Natural killer cell (primary cell): ENCODE measurements at places on chromosomes 12 and 14. TPM values are rescaled to one million over a fixed set of nuclear protein-coding genes. Genes with fewer than 3 reads are reported as not detected.

DNA sequence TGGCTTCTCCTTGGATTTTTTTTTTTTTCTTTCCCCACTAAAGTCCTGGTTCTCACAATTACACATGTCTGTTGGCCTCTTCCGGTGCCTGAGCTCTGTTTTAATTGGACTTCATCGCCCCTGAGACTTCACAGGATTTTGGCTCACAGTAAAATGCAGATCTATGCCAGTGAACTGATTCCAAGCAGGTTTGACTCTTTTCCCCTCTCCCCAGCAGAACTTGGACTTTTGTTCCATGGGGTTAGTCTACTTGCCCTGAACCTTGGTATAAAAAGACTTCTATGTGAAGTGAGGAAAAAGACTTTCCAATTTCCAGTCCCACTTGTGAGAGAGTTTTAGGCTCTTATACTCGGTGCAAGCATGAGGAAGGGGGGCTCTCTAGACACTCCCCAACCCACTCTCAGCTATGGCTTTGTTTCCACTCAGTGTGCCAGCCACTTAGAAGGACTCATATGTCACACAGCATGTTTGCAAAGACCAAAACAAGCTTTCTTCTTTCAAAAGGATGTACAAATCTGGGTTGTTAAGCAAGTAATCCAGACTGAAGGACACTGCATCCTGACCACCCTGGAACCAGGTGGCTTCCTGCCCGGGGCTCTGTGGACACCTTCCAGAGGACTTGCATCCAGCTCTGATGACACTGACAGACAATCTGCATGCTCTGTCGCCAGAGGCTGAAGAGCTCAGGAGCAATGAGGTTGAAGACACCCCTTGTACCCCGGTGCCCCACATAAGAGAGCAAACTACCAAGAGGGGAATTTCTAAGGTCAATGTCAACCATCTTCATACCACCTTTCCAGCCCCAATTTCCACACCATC lies 221.9 kb upstream of the EGLN3 start:
- H3K36me3 ChIP-seq: no peaks in the 10 kb centered on the region
- no peaks in the 10 kb centered on the region for H3K4me1 ChIP-seq
- DNase-seq: no peak
- no peak overlapping the region for H3K4me3 ChIP-seq

Gene B3GNT4
- 0.34 TPM for total RNA-seq

DNA sequence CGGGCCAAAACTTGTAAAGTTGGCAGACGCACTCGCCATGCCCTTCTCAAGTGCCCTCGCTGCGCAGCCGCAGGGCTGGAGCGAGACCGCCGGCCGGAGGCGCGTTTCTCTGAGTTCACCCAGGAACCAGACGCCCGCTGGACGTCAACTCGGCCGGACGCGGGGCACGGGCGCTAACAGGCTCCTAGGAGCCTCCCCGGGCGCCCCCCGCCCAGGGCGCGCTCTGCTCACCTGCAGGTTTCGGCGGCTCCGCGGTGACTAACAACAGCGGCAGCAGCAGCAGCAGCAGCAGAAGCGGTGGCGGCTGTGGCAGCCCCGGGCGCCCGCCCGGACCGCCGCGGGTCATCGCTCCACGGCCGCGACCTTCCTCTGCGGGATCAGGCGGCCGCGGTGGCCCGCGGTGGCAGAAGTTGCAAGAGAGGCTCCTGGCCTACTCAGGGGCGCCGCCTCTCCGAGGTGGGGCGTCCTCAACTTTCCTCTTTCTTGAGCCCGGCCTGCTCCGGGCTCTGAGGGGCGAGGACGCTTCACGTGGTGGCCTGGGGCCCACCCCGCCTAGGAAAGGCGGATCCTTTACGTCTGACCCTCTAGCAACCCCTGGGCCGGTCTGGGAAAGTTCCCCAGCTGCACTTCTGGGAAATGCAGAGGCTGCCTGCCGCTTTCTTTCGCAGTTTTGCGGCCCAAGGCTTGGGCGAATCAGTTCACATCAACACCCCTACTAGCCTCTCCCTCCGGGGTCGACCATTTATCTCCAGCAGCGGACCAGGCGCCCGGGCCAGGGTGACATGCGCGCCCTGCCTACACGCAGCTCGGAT lies at the start of gene PLBD1:
PLBD1 (minus strand) TSS at position 533 of the 812 bp plus-strand sequence; CDS start at position 346, 187 bp downstream.
- DNase-seq: no peak
- H3K4me1 ChIP-seq: peaks cover 7% of the 10 kb centered on the region
- no peak within 1 kb of the TSS for H3K27ac ChIP-seq
- peak within 1 kb of the TSS; percentile 15 for H3K4me3 ChIP-seq

- no peaks in the 10 kb centered on the region for H3K4me1 ChIP-seq
- no peaks in the 10 kb centered on the region for H3K27me3 ChIP-seq
- no peak overlapping the region for H3K27ac ChIP-seq
- DNase-seq: no peak
Observed at GRCh38 chr12:131989021-131989420, 39.3 kb downstream of the EP400 start.

DNA sequence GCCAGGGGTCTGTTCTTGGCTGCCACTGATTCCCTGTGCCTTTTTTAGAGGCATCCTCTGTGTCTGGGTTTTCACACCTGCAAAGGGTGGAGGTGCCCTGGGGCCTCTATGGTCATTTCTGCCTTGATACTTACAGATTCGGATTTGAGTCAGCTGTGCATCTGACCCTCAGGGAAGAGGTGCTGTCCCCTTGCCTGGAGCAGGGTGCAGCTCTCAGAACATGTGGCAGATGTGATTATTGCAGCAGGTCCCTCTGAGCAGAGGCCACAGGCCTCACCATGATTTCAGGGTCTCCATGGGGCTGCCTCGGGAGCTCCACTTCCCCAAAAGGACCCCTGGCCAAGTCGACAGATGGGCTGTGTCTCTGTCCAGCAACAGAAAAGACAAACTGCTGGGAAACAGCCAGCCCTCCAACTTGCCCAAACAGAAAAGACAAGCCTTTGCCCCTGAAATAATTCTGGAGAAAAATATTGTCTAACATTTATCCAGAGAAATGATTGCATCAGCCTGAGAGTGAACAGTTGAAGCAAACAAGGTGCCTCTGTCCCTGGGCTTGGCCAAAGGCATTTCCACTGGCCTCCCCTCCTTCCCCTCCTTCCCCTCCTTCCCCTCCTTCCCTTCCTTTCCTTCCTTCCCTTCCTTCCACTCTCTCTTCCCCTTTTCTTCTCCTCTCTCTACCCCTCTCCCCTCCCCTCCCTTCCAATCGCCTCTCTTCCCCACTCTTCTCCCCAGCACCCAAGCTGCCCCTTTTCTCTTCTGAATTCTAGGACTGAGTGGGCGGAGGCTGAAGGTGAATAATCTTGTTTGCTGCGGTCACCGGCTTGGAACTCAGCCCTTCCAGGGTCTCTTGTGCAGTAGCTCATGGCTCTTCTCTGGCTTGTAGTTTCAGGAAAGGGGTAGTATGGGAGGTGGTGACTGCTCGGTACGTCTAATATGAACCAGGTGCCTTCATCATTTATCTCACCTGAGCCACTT lies 676 bp downstream of the SERPINA3 start:
- no peaks in the 10 kb centered on the region for H3K36me3 ChIP-seq
- no peak overlapping the region for H3K27ac ChIP-seq
- no peak overlapping the region for H3K4me3 ChIP-seq
- H3K4me1 ChIP-seq: no peaks in the 10 kb centered on the region
- no peaks in the 10 kb centered on the region for H3K27me3 ChIP-seq

Gene CORO1C
- 43.5 TPM for total RNA-seq

GRCh38 chr12:62839869-62840660 lies 94.9 kb downstream of the PPM1H start:
- DNase-seq: no peak
- H3K27me3 ChIP-seq: no peaks in the 10 kb centered on the region
- no peak overlapping the region for H3K4me3 ChIP-seq
- no peaks in the 10 kb centered on the region for H3K36me3 ChIP-seq
- no peaks in the 10 kb centered on the region for H3K4me1 ChIP-seq

GRCh38 chr12:116980083-116980482 lies 69.3 kb downstream of the FBXW8 start:
- no peak overlapping the region for H3K27ac ChIP-seq
- no peak for DNase-seq
- H3K4me1 ChIP-seq: no peaks in the 10 kb centered on the region
- H3K4me3 ChIP-seq: no peak overlapping the region

DNA sequence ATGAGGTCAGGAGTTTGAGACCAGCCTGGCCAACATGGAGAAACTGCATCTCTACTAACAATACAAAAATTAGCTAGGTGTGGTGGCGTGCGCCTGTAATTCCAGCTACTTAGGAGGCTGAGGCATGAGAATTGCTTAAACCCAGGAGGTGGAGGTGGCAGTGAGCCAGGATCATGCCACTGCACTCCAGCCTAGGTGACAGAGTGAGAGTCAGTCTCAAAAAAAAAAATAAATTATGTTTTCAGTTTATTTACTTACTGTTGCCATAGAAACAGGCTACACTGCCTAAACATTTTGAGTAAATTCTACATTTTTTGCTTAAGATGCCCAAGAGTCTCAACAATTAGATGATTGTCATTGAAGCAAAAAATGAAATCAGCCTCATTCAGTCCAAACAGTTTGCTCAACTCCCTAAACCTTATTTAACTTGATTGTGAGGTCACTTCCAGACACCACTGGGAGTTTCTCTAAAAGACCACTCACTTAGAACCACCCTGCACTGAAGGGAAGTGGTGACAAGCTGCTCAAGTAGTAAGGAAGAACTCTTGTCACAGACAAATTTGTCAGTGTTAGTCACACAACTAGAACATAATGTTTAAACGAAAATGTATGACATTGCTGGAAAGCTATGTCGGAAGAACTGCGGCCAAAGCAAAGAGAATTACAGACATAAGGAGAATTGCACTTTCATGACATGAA lies 9.8 kb upstream of the GNPNAT1 start:
- H3K4me1 ChIP-seq: peaks cover 4% of the 10 kb centered on the region
- no peak for DNase-seq
- H3K27me3 ChIP-seq: no peaks in the 10 kb centered on the region

- peaks cover 8% of the 10 kb centered on the region for H3K4me1 ChIP-seq
- H3K4me3 ChIP-seq: peak overlapping the region; percentile 57
- DNase-seq: peak; percentile 58
- no peaks in the 10 kb centered on the region for H3K36me3 ChIP-seq
- peak overlapping the region; percentile 16 for H3K27ac ChIP-seq
Observed at GRCh38 chr14:50667684-50667995, 466 bp downstream of the SAV1 start.

GRCh38 chr12:115771065-115771464 lies 506.4 kb downstream of the MED13L start:
- no peak for DNase-seq
- H3K36me3 ChIP-seq: no peaks in the 10 kb centered on the region
- H3K4me1 ChIP-seq: no peaks in the 10 kb centered on the region
- H3K4me3 ChIP-seq: no peak overlapping the region
- no peaks in the 10 kb centered on the region for H3K27me3 ChIP-seq

Gene TOMM20L
- 0.66 TPM for total RNA-seq

Gene IAPP
- not detected for total RNA-seq

- no peak overlapping the region for H3K4me3 ChIP-seq
- H3K4me1 ChIP-seq: peaks cover 59% of the 10 kb centered on the region
- peak; percentile 71 for DNase-seq
- H3K27ac ChIP-seq: no peak overlapping the region
- no peaks in the 10 kb centered on the region for H3K36me3 ChIP-seq
Observed at GRCh38 chr12:132475304-132476037, 14.5 kb upstream of the FBRSL1 start.

Gene TSHR
- not detected for total RNA-seq

DNA sequence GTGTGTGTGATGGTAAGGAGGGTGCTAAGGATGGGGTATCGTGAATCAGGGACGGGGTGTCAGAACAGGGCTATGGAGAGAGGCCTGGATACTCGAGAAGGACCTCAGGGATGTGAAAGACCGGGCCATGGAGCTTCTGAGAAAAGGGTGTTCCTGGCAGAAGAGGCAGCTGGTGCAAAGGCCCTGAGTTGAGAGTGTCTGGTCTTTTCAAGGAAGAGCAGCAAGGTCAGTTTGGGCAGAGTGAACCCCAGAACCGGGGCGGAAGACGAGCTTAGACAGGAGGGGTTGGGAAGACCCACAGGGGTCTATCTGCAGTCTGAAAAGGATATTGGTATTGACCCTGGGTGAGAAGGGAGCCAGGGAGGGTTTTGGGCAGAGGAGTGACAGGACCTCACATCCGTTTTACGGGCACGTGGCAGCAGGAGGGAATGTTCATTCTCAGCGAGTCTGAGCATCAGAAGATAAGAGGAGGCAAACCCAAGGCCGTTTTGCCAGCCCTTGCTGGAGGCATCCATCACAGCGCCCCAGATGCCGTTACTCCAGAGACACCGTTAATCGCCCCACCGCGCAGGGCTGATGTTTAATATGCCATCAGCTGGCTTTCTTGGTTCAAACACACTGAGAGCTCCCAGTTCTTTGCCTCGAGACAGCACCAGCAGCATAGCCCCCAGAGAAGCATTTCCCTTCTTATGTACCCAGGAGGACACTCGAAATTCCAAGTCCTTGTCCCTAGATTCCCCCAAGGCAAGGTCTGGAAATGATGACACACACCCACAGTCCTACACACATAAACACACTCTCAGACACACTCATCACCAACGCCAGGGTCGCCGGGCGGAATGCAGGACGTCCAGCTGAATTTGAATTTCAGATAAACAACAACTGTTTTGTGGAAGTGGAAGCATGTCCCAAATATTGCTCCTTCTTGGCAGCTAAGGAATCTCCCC lies 41.4 kb upstream of the EML1 start:
- peaks cover 4% of the 10 kb centered on the region for H3K27me3 ChIP-seq
- H3K36me3 ChIP-seq: no peaks in the 10 kb centered on the region
- DNase-seq: no peak
- no peak overlapping the region for H3K4me3 ChIP-seq
- peaks cover 6% of the 10 kb centered on the region for H3K4me1 ChIP-seq

DNA sequence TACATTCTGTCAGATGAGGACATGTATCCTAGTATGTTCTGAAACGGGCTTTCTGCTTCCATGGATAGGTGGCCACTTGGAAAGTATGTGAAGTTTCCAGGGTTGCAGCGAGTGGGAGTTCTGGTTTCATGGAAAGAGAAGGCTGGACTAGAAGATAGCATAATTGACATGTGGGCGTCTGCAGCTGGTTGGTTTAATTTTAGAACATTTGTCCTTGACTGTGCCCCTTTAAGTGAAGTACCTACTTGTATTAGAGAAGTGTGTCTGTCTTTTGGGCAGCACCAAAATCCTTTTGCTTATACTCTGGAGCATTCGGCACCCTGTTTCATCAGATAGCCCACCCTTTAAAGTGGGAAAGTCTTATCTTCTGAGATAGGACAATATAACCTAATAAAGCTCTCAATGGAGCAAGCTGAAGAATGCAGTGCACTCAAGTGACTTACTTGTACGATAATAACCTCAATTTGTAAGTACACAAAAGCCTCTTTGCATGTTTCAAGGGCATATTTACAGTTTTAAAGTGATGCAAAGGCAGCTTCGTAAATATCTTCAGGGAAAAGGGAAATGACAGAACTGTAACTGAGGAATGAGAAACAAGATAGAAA lies 35.2 kb downstream of the NTN4 start:
- H3K27ac ChIP-seq: no peak overlapping the region
- H3K27me3 ChIP-seq: no peaks in the 10 kb centered on the region
- H3K36me3 ChIP-seq: no peaks in the 10 kb centered on the region
- no peaks in the 10 kb centered on the region for H3K4me1 ChIP-seq
- no peak for DNase-seq

GRCh38 chr12:13981296-13981962 lies at the start of gene GRIN2B:
TSS of gene GRIN2B (minus strand) at chr12:13981602. CDS start at chr12:13866208, 115,394 bp downstream.
- DNase-seq: no peak
- no peak within 1 kb of the TSS for H3K4me3 ChIP-seq
- peaks cover 7% of the 10 kb centered on the region for H3K27me3 ChIP-seq
- no peaks in the 10 kb centered on the region for H3K36me3 ChIP-seq
- peaks cover 5% of the 10 kb centered on the region for H3K4me1 ChIP-seq
